ENCODE measurements at places on chromosomes 6 and 20. TPM values are rescaled to one million over a fixed set of nuclear protein-coding genes. Genes with fewer than 3 reads are reported as not detected.

Gene ABHD16B
- total RNA-seq = not detected

Gene TREML1
- not detected for total RNA-seq

Gene PLTP
- total RNA-seq = 56.5 TPM

Gene PRICKLE4
- 10.9 TPM for total RNA-seq

- H3K27ac ChIP-seq = no peak overlapping the region
Observed at GRCh38 chr20:8375898-8376297, 243.8 kb downstream of the PLCB1 start.

- DNase-seq = no peak
- H3K36me3 ChIP-seq = peaks cover 95% of the 10 kb centered on the region
- no peak overlapping the region for H3K4me3 ChIP-seq
- H3K4me1 ChIP-seq = no peaks in the 10 kb centered on the region
- H3K27me3 ChIP-seq = no peaks in the 10 kb centered on the region
Observed at GRCh38 chr20:438571-439469, 23.5 kb downstream of the TBC1D20 start.

- H3K4me1 ChIP-seq = no peaks in the 10 kb centered on the region
- H3K4me3 ChIP-seq = no peak overlapping the region
- no peak overlapping the region for H3K27ac ChIP-seq
- no peak for DNase-seq
- no peaks in the 10 kb centered on the region for H3K27me3 ChIP-seq
Observed at GRCh38 chr6:55678330-55679224, 99.6 kb upstream of the HMGCLL1 start.

DNA sequence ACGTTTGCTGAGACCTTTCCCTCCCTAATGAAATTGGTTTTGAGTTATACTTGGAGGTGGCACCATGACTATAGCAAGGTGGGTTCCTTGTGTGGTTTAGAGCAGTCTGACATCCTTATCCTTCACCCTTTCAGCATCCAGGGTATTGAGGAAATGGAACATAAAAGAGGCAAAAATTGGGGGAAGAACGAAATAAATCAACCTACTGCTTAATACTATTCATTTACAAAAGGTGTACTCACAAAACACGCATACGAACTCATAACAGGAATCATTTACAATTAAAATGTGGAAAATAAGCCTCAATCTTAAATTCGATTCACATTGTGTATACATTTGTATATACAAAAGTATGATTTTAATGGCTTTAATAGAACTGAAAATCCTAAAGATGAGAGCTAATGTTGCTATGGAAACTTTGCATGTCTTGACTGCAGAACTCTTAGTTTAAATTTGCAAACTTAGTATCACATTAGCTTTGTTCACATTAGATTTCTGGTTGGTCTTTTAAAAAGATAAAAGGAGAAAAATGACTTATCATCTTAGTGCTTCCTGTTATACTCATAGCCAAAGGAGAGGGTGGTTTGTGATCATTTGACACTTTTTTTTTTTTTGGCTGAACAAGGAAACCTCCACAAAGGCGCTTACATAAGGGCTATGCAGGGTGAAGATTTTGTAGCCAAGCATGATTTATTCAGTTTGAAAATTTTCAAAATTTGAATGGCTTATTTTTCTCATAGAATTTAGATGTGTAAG is 76.1 kb upstream of the ATXN1 start:
- no peaks in the 10 kb centered on the region for H3K36me3 ChIP-seq
- H3K4me1 ChIP-seq = peaks cover 5% of the 10 kb centered on the region
- H3K27ac ChIP-seq = no peak overlapping the region
- H3K27me3 ChIP-seq = no peaks in the 10 kb centered on the region
- no peak for DNase-seq

DNA sequence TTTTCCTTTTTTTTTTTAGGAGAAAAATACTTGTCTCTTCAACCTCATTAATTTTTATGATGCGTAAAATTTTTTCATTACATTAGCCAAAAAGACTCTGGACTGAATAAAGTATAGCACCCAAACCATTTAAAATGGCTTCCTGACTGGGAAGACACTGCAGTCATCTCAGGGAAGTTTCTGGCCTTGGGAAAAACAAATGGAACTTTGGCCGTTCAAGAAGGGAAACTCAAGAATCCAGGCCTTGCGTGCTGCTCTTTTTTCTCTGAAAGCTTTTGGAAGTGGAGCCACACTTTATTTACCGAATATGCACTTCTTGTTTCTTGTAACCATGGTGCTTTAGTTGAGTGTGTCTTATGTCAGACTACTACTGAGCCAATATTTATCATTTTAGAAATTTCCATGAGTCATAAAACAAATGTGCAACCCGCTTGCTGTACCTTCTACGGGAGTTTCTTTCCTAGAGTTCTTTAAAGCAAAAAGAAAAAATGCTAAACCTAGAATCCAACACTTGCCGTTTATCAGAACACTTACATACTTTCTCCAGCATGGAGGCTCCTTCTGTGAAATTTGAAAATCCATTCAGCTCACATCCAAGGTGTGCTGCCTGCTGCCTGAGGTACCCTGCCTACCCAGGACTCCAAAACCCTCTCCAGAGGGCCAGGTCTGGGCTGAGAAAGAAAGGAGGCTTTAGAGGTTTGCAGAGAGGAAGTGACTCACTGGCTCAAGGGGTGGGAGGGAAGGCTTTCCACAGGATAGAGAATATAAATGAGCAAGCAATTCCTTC is 11.5 kb upstream of the DSTN start:
- no peak for DNase-seq
- H3K4me3 ChIP-seq = peak overlapping the region; percentile 16
- peaks cover 41% of the 10 kb centered on the region for H3K4me1 ChIP-seq
- peak overlapping the region; percentile 85 for H3K27ac ChIP-seq
- H3K36me3 ChIP-seq = no peaks in the 10 kb centered on the region

GRCh38 chr6:42771741-42772100 is 10.1 kb upstream of the BICRAL start:
- no peak for DNase-seq
- peak overlapping the region; percentile 47 for H3K4me3 ChIP-seq
- H3K4me1 ChIP-seq = peaks cover 45% of the 10 kb centered on the region
- H3K27ac ChIP-seq = peak overlapping the region; percentile 5
